ENCODE measurements at places on chromosomes 3 and 15.

GRCh38 chr3:4824926-4825325 lies 154.3 kb upstream of the BHLHE40 start:
- DNase-seq: no peak

GRCh38 chr3:13130464-13131193 lies 57.4 kb upstream of the IQSEC1 start:
- DNase-seq: no peak

DNA sequence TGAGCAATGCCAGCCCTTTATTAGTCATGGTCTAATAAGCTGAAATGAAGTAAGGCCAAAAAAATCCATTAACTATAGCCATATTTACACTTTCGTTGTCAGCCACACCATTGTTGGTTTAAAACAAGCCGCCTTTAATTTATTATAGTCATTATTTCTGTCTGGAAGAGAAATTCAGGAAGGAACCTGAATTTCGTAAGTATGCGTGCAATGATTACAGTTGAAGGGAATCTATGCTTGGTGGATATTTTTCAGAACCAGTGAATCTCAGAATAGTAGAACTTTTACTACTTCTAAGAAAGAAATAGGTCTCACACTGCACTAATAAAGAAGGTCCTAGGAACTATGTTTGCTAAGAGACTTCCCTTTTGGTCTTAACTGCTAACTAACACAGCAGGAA lies 59.1 kb downstream of the FAM43A start:
- DNase-seq: no peak

DNA sequence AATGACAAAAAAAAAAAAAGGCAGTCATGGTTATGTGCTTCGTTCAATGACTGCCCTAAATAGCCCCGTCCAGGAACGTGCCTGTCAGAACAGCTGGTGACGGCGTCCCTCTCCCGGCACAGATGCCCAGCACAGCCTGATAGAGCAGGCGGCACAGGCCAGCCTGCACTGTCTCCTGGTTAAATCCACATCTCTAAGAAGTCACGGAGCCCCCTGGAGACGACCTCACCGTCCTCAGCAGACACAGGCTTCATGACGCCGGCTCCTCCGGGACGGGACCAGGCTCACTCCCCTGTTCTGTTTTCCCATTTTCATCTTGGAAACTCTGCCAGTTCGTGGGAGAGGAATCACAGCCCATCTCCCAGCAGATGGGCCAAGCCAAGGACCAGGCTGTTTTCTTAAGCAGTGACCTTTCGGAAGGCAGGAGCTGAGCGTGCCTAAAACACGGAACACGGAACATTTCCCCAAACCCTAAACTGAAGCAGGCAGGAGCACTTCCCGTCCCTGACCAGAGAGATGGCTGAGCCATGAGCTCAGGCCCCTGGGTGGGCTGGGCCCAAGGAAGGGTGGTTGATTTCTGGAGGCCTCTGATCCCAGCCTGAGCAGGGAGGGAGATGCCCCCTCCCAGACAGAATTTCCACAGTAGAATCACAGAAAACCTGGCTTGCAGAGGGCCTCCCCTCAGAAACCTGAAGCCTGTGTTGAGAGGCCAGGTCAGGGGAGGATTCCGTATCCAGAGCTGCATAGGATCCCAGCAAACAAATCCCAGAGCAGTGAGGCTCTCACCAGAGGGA lies 35.9 kb downstream of the ADCY5 start:
- DNase-seq: no peak

DNA sequence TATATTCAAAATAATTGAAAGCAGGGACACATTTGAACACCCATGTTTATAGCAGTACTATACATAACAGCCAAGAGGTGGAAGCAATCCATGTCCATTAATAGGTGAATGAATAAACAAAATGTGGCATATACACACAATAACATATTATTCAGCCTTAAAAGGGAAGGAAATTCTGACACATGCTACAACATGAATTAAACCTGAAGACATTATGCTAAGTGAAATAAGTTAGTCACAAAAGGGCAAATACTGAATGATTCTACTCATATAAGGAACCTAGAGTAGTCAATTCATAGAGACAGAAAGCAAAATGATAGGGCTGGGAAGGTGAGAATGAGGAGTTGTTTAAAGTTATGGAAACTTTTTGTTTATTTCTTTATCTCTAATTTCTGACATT lies 40.9 kb downstream of the SNTN start:
- DNase-seq: no peak

DNA sequence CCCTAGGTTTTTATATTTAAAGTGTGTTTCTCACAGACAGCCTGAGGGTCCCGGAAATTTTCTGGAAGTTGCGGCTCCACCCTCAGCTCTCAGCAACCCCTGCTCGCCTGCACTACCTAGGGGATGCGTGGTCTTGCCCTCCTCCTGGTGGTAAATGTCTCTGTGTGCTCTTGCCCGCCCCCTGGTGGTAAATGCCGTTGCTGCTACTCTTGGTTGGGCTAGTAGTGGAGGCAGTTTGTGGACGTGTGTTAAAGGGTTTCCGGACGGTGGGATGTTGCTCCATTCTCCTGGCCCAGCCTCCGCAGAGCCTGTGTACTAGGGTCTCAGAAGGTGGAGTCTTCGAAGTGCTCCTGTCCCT lies 27.4 kb downstream of the STOML1 start:
- peak; percentile 88 for DNase-seq

DNA sequence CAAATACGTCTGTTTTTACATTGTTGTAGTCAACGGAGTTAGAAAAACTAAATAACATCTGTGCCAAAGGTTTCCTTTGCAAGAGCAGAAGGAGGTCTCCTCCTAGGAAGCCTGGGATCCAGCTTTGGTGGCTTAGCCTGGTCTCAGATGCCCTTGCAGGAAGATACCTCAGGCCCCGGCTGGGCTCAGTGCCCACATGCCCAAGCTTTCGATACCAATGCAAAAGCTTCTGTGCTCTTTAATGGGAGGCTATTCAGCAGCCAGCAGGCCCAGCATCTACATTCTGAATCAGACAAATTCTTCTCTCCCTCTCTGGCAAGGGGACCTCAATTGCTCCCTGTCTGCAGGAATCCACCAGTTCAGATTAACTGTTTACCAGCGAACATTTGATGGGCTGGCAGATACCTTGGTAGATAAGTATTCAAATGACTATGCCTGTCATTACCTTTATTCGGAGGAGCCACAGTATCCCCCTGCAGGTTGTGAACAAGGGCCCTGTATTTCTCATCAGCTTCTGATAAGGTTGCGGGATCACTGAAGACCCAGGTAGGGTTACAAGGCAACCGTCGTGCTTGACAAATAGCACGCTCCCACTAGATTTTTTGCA lies 180.1 kb upstream of the KBTBD8 start:
- DNase-seq: no peak

DNA sequence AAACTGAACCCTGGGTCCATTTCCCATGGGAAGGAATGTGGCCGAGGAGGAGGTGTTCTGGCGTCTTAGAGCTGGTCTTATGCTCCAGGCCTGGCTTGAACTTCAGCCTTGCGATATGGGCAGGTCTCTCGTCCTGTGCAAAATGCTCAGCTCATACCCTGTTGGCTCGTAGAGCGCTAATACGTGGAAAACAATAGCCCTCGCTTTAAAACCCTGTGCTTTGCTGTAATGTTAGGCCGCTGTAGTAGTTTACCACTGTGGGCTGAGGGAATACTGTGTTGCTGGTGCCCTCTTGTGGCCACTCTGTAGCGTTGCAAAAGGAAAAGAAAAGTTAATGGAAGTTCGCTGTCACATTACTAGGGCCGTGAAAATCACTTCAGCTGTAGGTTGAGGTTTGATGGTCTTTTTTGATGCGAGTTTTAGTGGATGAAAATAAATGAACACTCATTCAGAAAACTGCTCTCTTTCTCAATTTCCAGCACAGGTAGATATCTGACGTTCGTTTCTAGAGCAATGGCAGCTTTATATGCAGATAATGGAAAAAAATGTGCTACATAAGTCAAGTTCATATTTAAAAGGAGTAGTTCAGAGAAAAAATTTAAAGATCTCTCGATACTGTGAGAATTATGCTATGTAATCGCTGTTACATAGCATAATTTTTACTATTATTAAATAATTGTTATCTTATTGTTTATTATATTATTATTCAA lies 92.9 kb downstream of the MCTP2 start:
- DNase-seq: peak; percentile 45

GRCh38 chr15:60889006-60889405 lies 340.1 kb downstream of the RORA start:
- no peak for DNase-seq

DNA sequence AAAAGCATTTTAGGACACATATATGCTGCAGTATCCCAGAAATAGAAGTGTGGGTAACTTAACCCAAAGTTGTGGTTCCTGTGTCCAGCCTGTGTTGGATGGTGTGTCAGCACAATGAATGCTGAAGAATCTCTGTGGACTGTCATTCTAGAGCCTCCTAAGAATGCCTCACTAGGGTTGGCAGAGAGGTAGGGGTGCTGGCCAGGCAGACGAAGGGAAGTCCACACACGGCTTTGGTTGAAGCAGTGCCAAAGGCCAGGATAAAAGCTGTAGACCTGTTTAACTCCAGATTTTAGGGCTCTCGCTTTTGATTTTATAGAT lies 43.7 kb upstream of the TIPARP start:
- no peak for DNase-seq

GRCh38 chr3:149233323-149233722 lies 11.7 kb upstream of the CP start:
- DNase-seq: no peak

GRCh38 chr15:95528920-95529319 lies 801.6 kb upstream of the NR2F2 start:
- no peak for DNase-seq

DNA sequence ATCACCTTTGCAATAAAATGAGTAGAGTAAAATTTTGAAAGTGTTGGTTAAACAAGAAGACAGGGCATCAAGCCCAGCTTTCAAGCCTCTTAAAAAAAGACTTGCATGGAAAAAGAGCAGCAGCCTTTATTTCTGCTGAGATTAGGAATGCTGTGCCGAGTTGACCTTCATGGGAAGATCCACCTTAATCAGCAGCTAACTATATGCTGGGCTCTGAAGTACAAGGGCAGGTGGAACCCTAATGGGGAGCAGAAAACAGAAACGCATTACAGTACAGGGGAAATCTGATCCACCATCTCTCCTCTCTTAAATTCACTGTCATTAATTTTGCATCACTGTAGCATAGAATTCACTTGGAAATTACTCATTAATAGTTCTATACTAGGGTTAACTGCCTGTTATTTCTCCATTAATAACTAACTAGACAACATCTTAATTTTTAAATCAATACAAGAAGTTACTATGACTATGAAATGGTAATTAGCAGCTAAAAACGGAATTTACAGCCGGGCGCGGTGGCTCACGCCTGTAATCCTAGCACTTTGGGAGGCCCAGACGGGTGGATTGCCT lies 133.6 kb downstream of the GHSR start:
- DNase-seq: no peak

GRCh38 chr3:171654809-171655208 lies 155.5 kb downstream of the PLD1 start:
- no peak for DNase-seq

GRCh38 chr3:20458994-20459716 lies 273.1 kb upstream of the SGO1 start:
- no peak for DNase-seq

- DNase-seq: no peak
Measured at GRCh38 chr15:66581972-66582537, 16.3 kb upstream of the LCTL start.

GRCh38 chr3:79994397-79994796 lies 226.6 kb upstream of the ROBO1 start:
- DNase-seq: no peak

- no peak for DNase-seq
Measured at GRCh38 chr3:125168711-125169393, 43.7 kb downstream of the SLC12A8 start.

DNA sequence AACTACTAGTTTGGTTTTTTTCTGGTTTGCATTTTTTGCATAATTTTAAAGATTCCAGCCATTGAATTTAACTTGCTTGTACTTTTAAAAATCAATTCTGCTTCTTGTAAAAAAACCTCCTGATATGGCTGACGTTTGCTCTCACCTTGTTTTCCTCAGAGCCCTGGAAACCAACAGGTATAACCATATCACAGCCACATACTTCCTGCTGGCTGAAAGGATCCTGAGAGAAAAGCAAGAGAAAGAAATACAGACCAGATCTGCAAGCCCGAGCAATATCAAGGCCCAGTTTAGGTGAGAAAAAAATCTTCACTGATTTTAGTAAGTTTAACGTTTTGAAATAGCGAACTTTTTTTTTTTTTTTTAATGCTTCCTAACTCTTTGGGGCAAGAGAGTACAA lies 56.8 kb downstream of the SNRK start:
- DNase-seq: no peak

DNA sequence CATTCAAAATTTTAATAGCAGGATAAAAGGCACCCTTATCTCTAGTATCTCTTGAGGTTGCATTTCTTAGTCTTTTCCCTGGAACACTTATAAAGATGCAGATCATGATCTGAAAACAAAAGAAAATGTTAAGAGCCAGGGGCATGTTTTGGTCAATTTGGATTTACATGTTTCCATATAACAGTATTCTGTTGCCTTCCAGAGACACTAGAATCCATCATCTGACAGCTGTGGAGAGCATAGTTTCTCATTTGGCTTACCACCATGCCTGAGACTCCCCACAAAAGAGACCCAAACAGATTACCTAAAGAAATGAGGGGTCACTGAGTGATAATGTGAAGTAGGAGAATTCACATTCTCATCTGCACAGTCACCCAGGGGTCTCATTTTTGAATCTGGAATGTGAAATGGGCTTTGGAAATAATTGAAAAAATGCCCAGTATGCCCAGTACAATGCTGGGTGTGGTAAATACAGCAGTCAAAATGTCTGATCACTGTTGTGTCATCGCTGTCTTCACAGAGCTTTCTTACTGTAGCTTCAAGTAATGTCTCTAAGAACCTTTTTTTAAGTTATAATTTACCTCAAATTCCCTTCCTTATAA lies 79.9 kb upstream of the ZBTB20 start:
- DNase-seq: no peak

GRCh38 chr3:13539671-13540070 lies 9.3 kb upstream of the FBLN2 start:
- DNase-seq: no peak

DNA sequence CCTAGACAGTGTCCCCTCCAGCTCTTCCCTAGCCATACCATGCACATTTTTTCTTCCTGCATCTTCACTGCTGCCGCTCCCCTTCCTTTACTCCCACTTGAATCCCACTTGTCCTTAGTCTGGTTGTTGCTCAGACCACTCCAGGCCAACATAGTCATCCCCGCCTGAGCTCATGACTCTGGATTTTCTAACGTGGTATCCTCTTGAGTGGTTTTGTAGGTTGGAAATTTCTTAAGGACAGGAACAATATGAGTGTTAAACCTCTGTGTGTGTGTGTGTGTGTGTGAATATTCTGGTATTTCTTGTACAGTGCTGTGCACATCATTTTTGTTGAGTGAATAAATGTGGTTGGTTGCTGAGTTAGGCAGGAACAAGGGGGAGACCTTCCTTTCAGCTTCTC lies 3.1 kb downstream of the BAHD1 start:
- DNase-seq: no peak

GRCh38 chr3:155609586-155609985 lies 135.3 kb downstream of the PLCH1 start:
- no peak for DNase-seq

- no peak for DNase-seq
Measured at GRCh38 chr3:33363113-33363800, 76.9 kb downstream of the UBP1 start.

Measured in activated T-cell treated with anti-CD3 and anti-CD28 coated beads for 4 hours (primary cell).